ENCODE measurements at places on chromosomes 7 and 10. TPM values are rescaled to one million over a fixed set of nuclear protein-coding genes. Genes with fewer than 3 reads are reported as not detected.

DNA sequence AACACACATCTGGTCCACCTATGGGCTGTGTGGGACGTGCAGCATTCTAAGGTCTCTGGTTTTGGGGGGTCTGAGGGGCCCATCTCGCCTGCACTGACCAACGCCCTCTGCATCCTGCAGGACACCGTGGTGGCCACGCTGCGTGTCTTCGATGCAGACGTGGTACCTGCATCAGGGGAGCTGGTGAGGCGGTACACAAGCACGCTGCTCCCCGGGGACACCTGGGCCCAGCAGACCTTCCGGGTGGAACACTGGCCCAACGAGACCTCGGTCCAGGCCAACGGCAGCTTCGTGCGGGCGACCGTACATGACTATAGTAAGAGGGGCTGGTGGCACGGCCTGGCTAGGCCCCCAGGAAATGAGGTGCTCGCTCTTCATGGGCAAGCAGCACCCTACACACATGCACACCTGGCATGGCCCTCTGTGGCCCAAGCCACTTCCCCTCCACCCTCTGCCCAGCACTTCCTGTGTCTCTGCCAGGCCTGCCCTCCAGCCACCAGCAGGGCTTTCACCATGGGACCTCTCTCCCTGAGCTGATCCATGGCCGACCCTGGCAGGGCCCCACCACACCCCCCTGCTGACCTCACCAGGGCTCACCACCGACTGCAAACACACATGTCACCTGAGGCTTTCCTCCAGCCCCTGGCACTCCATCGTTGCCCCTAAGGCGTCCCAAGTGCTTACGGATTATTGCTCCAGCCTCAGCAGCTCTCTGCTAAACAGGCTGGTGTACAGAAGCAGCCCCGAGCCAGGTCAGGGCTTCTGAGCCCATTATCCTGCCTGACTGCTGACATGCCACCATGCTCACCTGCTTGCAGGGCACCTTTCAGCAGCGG lies 29.6 kb downstream of the RET start:
- peaks cover 9% of the 10 kb centered on the region for H3K4me1 ChIP-seq
- no peak overlapping the region for H3K27ac ChIP-seq
- no peaks in the 10 kb centered on the region for H3K36me3 ChIP-seq
- no peaks in the 10 kb centered on the region for H3K27me3 ChIP-seq
- H3K4me3 ChIP-seq, result no peak overlapping the region
- DNase-seq, result no peak

- peak overlapping the region; percentile 33 for H3K4me3 ChIP-seq
- DNase-seq, result no peak
- H3K27me3 ChIP-seq, result no peaks in the 10 kb centered on the region
- no peaks in the 10 kb centered on the region for H3K36me3 ChIP-seq
- H3K4me1 ChIP-seq, result peaks cover 32% of the 10 kb centered on the region
- H3K27ac ChIP-seq, result peak overlapping the region; percentile 84
Observed at GRCh38 chr7:140229591-140230515, 53.1 kb upstream of the KDM7A start.

DNA sequence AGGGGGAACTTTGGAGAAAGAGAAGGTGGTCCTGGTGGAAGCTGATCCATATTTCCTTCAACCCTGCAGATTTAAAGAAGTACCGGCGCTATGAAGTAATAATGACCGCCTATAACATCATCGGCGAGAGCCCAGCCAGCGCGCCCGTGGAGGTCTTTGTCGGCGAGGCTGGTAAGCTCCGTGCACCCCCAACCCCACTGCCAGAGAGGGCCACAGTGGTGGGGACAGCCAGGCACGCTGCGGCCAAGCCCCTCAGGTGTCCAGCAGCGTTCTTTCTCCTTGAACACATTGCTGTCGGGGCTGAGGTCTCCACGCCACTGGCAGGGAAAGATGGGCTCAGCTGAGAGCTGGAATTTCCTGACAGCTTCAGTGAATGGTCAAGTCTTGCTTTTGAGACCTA lies 503.7 kb upstream of the FOXK1 start:
- H3K4me3 ChIP-seq, result no peak overlapping the region
- no peak overlapping the region for H3K27ac ChIP-seq
- H3K4me1 ChIP-seq, result no peaks in the 10 kb centered on the region
- no peaks in the 10 kb centered on the region for H3K27me3 ChIP-seq
- no peak for DNase-seq

Gene RASA4B
- total RNA-seq, result 0.97 TPM

All from esophagus squamous epithelium (tissue), 5 donors.